CD4-positive, alpha-beta T cell (primary cell): ENCODE measurements at places on chromosomes 2 and 18. TPM values are rescaled to one million over a fixed set of nuclear protein-coding genes. Genes with fewer than 3 reads are reported as not detected.

Gene THOC1
- 96.5 TPM for total RNA-seq

Gene HDAC4
- total RNA-seq = 45.3 TPM

Gene SLC9A4
- not detected for total RNA-seq

Gene ANKRD29
- total RNA-seq = 0.58 TPM

Gene SNED1
- total RNA-seq = 42.0 TPM

Gene ATP6V1C2
- total RNA-seq = not detected

Gene MEIS1
- total RNA-seq = not detected

Gene HS6ST1
- 8.7 TPM for total RNA-seq

Gene HOXD13
- total RNA-seq = not detected

Gene FNDC4
- not detected for total RNA-seq

Gene PLA2R1
- total RNA-seq = not detected

Gene STON1
- total RNA-seq = 1.3 TPM

Gene CKAP2L
- total RNA-seq = 0.50 TPM

Gene GAD1
- total RNA-seq = not detected

Gene RBM43
- total RNA-seq = 15.0 TPM

Gene IHH
- total RNA-seq = not detected

Gene POTEI
- not detected for total RNA-seq

Gene CROCC2
- total RNA-seq = not detected

Gene GBX2
- not detected for total RNA-seq

Gene FOXI3
- not detected for total RNA-seq

Gene IL18RAP
- 2.6 TPM for total RNA-seq

Gene CCDC102B
- total RNA-seq = 3.0 TPM

Gene TBR1
- not detected for total RNA-seq

Gene SAP130
- 21.0 TPM for total RNA-seq

Gene NAT8
- total RNA-seq = not detected

Gene WNT6
- total RNA-seq = not detected

Gene TRMT61B
- total RNA-seq = 20.8 TPM

Gene SCLY
- total RNA-seq = 8.9 TPM

Gene ASAP2
- total RNA-seq = not detected

Gene GCKR
- not detected for total RNA-seq

Gene RAB17
- not detected for total RNA-seq

Gene M1AP
- total RNA-seq = not detected
